ENCODE measurements at places on chromosomes 7 and 10.

- DNase-seq = no peak
Measured at GRCh38 chr10:98899018-98899417, 336.6 kb downstream of the HPSE2 start.

DNA sequence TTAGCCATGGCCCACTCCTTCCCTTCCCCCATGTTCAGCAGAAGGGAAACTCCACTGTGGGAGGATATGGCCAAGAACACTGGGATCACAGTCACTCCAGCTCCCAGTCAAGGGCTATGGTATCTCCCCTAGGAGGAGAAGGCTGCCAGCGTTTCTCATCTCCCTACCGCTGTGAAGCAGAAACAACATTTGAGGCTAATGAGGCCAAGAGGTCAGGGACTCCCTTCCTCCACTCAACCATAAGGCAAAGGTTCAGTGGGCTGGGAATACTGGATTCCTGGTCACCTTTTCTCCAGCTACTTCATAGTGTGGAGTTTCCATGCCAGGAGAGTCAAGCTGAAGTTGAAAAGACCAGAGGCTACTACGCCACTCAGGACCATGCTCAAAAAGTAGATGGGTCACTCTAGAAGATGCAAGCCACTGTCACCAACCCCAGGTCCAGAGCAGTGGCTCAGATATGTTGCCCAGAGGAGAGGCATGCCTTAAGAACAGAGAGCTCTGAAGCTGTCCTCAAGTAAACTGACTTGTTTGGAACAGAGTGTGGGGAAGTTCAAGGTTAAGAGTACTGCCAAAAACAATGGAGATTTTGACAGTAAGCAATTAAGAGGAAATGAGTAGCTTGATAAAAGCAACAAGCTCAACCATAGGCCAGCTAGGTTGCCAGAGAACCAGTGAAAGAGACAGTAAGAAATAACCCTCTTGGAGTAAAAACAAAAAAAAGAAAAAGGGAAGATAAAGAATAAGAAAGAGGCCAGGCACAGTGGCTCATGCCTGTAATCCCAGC is 3.8 kb upstream of the TMEM140 start:
- no peak for DNase-seq

DNA sequence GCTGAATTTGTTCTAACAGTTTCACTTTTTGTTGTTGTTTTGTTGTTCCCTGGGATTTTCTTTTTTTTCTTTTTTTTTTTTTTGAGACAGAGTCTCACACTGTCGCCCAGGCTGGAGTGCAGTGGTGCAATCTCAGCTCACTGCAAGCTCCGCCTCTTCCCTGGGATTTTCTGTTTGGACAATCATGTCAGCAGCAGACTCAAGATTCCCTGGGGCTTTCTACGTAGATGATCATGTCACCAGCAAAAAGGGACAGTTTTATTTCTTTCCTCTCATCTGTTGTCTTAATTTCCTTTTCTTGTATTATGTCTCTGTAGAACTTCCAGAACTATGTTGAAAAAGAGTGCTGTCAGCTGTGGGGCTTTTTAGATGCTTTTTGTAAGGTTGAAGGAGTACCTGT is 241.4 kb downstream of the TNS3 start:
- DNase-seq = no peak

- peak; percentile 50 for DNase-seq
Measured at GRCh38 chr7:130903358-130903974, 169.5 kb upstream of the KLF14 start.

- no peak for DNase-seq
Measured at GRCh38 chr10:99930731-99931550, 78.8 kb downstream of the DNMBP start.

- no peak for DNase-seq
Measured at GRCh38 chr10:80166581-80167470, 34.3 kb downstream of the PLAC9 start.

DNA sequence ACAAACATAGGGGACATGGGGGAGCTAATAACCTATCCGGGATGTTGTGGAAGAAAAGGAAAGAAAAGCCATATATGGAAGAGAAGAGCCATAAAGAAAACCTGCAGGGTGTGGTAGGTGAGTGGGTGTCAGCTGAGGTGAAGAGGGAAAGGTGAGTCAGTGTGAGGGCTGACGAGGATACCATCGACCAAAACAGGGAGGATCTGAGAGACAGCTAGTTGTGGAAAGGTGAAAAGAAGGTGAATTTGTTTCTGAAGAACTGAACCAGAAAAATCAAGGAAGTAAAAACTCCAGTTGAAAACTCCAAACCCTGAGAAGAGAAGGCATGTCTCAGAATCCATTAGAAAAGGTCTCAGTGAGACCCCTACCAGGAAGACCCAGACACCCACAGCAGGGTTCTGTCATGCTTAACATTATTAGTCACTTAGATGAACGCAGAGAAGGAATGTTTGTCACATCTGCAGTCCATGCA is 4.1 kb downstream of the BLNK start:
- DNase-seq = no peak

All from effector memory CD4-positive, alpha-beta T cell (primary cell).